ENCODE measurements at places on chromosomes 1 and 21. TPM values are rescaled to one million over a fixed set of nuclear protein-coding genes. Genes with fewer than 3 reads are reported as not detected.
A peak's percentile ranks its signal among the peaks of the same experiment; 100 is the strongest.

GRCh38 chr1:202656951-202657646, 53.2 kb downstream of the SYT2 start:
- DNase-seq = no peak

- no peak for DNase-seq
Observed at GRCh38 chr1:104329278-104329677, 579.6 kb downstream of the AMY1C start.

GRCh38 chr1:43265431-43265830, 4.4 kb upstream of the TMEM125 start:
- no peak for DNase-seq

Gene MSH4
- total RNA-seq = 0.33 TPM

DNA sequence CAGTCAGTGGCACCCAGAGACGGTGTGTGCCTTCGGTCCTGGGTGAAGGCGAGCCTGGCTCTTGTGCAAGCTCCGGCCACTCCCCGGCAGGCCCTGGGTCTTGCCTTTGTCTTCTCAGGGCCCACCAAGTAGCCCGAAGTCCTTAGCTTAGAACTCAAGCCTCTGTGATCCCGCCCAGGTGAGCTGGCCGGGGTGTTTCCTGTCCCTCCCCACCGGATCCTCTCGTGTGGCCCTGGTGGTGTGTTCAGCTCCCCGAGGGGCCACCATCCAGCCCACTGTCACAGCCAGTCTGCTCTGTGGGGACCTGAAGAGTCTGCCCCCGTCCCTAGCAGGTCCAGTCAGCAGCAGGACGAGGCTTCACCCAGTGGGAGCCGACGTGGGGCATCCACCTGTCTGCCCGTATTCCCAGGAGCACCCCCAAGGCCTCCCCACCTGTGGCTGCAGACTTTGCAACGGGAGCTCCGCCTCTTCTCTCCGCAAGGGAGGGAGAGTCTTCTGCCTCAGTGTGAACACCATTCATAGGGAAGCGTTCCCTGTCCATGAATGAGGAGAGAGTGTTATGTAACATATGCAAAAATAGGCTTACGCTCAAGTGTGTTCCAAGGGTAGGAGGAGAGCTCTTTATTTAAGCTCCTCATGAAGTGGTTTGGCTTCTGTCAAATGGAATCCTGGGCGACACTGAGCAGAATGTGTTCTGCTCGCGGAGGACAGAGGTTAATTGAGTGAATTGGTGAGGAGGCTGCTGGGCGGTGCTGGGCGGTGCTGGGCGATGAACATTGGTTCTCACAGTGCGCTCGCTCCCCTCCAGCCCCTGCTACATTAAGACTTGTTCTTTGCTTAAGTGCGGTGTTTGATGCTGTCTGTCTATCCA, 108.9 kb downstream of the CRYAA start:
- DNase-seq = no peak

Gene LINGO4
- not detected for total RNA-seq

Gene CYP4Z1
- not detected for total RNA-seq

GRCh38 chr1:186155594-186155993, 219.5 kb downstream of the TPR start:
- DNase-seq = peak; percentile 64

- no peak for DNase-seq
Observed at GRCh38 chr1:195236991-195237889, 1371.0 kb downstream of the KCNT2 start.

GRCh38 chr1:53376742-53377437, 49.0 kb upstream of the LRP8 start:
- DNase-seq = no peak

DNA sequence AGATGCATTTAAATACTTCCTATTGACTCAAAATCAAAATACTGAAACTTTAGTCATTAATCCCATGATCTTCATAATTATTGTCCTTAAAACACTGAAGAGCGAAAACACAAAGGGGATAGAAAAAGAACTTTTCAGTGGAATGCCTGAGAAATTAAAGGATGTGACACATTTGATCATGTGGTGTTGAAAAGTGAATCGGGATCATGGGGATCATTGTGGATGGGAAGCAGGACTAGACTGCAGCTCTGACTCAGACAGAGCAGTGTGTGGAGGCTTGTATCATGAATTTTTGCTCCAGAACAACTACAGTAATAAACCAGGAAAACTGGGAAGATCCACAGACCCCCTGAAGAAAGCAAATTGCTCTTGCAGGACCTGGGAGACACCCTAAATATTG, 161.1 kb upstream of the CXADR start:
- no peak for DNase-seq

Gene GAS5
- 703 TPM for total RNA-seq

DNA sequence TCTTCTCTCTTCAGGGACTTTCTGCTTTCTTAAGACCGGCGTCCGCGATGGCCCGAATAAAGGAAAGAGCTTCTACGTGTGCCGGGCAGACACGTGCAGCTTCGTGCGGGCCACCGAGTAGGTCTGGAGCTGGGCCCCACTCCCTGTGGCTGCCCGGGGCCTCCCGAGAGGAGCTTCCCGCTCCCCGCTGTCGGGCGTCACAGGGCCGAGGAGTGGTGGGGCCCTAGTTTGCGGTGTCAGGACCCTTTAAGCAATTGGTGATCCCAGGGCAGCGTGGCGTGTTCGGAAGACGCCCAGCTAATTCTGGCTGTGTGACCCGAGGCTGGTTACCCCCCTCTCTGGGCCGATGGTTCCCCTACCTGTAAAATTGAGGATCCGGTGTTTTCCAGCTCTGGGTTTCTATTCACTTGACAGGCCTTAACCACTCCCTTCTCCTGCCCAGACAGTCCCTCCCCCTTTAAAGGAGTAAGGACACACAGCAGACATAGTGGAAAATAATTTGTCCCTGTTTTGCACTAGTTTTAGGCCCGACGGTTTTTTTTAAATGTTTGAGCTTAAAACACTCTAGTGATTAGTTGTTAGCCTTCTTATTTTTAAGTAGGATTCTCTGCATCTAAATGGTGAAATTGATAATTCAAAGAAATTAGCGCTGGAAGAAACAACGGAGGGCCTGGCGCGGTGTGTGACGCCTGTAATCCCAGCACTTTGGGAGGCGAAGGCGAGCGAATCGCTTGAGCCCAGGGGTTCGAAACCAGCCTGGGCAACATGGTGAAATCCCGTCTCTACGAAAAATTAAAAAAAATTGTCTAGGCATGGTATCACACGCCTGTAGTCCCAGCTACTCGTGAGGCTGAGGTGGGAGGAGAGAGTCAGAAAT, 553 bp downstream of the TTF2 start:
- peak; percentile 84 for DNase-seq

Gene DYRK3
- 16.5 TPM for total RNA-seq

Gene CYYR1
- total RNA-seq = not detected

GRCh38 chr1:151994956-151995355, 1.3 kb upstream of the S100A10 start:
- no peak for DNase-seq

DNA sequence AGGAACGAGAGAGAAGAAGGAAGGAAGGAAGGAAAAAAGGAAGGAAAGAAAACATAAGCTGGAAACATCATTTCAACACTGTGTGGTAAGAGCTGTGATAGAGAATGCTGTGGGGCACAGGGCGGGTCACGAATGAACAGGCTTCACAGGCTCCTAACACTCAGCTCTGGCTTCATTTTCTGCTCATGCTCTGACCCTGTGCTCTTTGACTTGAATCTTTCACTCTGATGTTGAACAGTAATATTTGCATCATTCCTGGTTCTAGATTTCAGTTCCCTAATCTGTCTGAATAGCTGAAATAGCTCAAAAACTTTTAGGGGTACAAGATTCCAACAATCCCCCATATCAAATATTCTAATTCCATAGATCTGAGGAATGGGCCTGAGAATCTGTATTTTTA, 207.3 kb downstream of the LHX8 start:
- no peak for DNase-seq

DNA sequence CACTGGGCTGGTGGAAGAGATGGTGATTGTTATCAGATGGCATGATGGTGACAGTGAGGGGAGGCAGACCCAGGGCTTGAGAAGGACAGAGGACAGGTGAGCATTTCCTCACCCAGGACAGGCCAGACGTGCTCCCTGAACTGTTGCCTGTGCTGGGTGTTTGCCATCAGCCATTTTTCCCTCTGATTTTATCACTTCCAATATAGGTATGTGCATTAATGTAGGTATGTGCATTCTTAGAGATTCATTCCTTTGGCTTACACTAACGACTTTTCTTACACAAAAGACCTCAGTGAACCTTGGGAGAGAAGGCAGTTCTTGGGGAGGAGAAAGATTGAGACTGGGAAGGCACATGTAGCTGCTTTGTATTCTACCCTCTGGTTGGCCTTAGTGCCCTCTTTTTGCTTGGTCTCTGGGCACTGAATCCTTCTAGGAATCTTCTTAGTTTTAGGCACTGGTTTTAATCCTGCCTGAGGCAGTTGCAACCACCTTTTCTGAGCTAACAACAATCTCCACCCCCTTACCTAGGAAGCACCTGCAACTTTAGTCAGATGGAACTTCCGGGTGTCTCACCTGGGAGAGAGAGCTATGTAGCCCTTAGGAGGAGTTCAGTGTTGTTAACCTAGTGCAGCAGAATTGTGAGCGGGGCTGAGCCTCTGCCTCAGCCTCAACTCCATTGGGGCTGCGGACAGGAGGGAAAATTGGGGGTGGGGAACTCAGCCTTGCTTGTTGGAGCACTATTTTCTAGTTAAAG, 30.9 kb downstream of the C1orf116 start:
- no peak for DNase-seq

- DNase-seq = no peak
Observed at GRCh38 chr21:45270306-45270821, 17.3 kb downstream of the POFUT2 start.

- DNase-seq = no peak
Observed at GRCh38 chr1:177780096-177780700, 189.7 kb downstream of the SEC16B start.

Gene HES3
- not detected for total RNA-seq

- DNase-seq = peak; percentile 92
Observed at GRCh38 chr1:212608959-212609700, 569 bp downstream of the ATF3 start.

DNA sequence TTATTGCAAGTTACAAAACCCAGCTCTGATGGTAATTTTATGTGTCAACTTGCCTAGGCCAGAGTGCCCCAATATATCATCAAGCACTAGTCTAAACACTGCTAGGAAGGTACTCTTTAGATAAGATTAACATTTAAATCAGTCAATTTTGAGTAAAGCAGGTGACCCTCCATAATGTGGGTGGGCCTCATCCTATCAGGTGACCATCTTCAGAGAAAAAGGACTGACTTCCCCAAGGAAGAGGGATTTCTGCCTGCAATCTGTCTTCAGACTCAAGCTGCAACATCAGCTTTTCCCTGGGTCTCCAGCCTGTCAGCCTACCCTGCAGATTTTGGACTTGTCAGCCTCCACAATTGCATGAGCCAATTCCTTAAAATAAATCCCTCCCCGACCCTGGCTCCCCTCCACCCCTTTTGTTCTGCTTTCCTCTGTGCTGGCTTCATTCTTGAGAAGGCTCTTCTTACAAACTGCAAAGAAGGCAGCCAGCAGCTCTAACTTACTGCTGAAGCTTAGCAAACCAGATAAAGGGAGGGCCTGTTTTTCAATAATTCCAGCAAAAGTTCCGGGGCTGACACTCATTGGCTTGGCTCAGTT, 56.4 kb upstream of the RUNX3 start:
- no peak for DNase-seq

- no peak for DNase-seq
Observed at GRCh38 chr21:28532446-28532845, 460.2 kb downstream of the LTN1 start.

- DNase-seq = no peak
Observed at GRCh38 chr1:207248544-207249198, 72.8 kb upstream of the CD55 start.

DNA sequence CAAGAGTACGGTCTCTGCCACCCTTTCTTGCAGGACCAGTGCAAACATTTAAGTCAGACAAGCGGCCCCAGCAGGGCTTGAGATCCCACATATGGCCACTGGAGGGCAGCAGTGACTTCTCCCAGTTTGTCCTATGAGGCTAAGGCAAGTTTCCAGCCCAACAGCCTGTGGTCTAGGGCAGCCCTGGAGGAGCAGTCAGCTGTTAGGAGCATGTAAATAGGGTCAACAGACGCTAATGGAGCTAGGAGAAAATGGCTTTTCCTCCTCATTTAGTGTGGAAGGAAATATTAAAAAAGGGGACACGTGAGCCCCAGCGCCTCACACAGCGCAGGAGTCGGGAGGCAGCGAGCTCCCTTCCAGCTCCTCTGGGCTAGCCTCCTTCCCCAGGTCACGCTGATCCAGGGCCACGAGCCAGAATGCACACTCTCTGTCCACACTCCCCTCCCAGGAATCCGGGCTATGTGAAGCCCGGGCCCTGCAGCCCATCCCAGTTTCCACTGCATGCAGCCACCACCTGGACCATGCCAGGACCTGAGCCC, 95.6 kb downstream of the LAMC2 start:
- DNase-seq = peak; percentile 91

- no peak for DNase-seq
Observed at GRCh38 chr1:9174243-9174642, 45.3 kb upstream of the GPR157 start.

DNA sequence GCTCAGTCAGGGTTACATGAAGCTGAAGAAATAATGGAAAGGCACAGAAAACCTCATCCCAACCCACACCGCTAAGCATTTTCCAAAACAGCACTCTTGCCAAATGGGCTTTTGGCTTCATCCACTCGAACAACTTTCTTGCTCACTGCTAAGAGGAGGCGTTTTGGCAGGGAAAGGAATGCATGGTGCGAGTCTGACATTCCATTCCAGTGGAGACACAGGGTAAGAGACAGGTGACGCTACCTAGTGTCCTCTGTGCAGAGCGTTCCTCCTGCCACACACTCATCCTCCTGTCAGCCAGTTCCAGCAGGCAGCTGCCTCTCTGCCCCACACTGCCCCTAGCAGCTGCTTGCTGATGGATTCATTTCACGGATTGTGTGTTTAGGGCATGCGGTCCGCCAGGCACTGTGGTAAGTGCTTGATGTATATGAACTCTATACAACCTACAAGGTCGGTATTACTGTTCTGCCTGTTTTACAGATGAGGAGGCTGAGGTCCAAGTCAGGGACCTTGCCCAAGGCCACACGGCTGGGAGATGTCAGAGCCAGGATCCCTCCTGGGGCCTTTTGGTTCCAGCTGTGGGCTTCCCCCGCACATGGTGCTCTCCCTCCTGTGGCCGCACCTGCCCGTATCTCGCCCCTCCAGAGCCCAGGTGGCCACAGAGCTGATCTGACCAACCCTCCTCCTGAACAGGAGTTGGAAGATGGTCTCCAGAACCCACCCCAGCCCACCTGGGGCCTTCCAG, 25.7 kb upstream of the BACE2 start:
- DNase-seq = no peak

Gene GBP6
- total RNA-seq = 0.40 TPM

Gene ATP1A4
- not detected for total RNA-seq

- DNase-seq = peak; percentile 68
Observed at GRCh38 chr1:64826991-64827390, 82.1 kb downstream of the RAVER2 start.

Gene GPR153
- total RNA-seq = 1.7 TPM

Gene WNT4
- total RNA-seq = not detected

Data from activated CD4-positive, alpha-beta T cell treated with anti-CD3 and anti-CD28 coated beads, Interleukin-2, amount 10 ng/mL, durations not matched to agents 24 days and 14 days (primary cell).